Motor neuron (in vitro differentiated cells): ENCODE measurements at places on chromosomes 12 and 14.

GRCh38 chr12:49231878-49232655 is 32.8 kb upstream of the TUBA1C start:
- no peak for ATAC-seq

- ATAC-seq = no peak
Measured at GRCh38 chr12:87094356-87094755, 838.2 kb upstream of the MGAT4C start.

DNA sequence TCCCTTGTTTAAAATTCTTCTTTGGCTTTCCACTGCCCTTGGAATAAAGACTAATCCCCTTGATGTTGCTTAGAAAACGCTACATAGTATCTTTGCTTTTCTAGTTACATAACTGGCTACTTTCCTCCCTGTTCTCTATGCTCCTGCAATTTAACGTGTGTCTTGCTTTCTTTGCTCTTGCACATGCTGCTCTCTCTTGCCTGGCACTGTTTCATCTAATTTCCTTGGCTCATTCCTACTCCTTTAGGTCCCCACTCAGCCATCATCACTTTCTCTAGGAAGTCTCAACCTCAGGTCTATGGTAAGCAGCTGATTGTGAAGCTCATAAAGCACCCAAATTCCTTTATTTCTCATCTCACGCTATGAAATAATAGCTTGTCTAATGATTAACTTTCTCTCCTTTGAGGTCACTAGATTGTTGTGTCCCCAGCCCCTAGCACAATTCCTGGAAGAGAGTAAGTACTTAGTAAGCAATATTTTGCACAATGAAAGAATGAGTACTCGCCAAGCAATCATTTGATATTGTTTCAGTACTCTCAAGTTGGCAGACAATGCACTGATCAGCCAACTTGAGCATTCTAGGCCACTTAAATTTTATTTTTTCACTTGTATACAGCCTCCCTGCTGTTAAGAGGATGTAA is 3.3 kb downstream of the ALDH6A1 start:
- ATAC-seq = no peak

- no peak for ATAC-seq
Measured at GRCh38 chr12:6569312-6569711, 1.2 kb upstream of the NOP2 start.

GRCh38 chr12:6824085-6824775 is 2.6 kb downstream of the GPR162 start:
- no peak for ATAC-seq

DNA sequence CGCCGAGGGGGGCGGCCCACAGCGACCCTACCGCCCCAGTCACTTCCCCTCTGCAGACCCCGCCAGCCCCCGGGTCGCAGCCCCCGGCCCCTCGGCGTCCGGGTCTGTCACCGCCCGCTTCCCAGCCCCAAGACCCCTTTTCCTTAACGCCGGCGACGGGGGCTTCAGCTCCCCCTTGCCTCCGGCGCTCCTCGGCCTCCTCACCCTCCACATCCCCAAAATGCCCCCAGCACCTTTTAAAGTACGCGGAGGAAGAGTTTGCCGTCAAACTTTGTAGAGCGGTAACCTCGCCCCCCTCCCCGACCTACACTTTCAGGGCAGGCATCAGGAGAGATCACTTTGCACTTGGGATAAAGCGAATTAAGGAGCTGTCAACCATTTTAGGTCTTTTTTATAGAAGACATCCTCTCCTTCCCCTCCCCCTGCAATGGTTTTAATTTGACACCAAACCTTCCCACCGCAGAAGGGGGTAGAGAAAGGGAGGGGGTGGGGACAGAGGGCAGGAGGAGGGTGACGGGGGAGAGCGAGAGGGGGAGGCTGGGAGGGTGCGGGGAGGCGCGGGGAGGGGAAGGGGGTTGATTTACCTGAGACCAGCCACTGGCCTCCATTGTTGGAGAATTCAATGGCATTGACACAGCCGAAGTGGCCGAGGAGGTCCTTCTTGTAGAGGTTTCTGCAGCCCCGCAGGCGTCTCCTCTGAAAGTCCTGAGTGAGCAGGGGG is 578 bp downstream of the DCAF5 start:
- ATAC-seq = peak; percentile 3

DNA sequence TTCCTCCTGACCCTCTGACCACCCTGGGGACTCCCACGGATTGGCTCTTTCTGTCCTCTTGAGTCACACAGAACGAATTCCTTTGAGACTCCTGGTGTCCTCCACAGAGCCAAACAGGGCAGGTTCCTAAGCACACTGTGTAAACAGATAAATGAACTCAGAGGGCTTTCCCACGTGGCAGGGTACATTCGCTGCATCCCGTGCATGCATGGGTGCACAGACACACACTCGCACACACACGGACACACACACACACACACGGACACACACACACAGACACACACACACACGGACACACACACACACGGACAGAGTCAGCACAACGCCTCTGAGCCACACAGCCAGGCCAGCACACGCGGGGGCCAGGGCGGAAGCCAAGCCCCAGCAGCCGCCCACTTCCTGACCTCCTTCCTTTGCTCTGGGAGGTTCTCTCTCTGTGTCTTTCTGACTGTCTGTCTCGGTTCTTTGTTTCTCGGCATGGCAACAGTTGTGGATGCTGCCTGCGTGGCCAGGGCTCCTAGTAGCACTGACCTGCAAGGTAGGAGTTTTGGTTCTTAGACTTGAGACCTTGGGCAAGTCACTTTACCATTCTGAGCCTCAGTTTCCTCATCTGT is 706 bp downstream of the CRACR2A start:
- no peak for ATAC-seq

GRCh38 chr12:32508626-32509025 is 109.3 kb downstream of the FGD4 start:
- no peak for ATAC-seq

GRCh38 chr12:93767524-93767863 is 90.3 kb downstream of the CRADD start:
- no peak for ATAC-seq

GRCh38 chr14:92523752-92524151 is 10.2 kb downstream of the RIN3 start:
- no peak for ATAC-seq

DNA sequence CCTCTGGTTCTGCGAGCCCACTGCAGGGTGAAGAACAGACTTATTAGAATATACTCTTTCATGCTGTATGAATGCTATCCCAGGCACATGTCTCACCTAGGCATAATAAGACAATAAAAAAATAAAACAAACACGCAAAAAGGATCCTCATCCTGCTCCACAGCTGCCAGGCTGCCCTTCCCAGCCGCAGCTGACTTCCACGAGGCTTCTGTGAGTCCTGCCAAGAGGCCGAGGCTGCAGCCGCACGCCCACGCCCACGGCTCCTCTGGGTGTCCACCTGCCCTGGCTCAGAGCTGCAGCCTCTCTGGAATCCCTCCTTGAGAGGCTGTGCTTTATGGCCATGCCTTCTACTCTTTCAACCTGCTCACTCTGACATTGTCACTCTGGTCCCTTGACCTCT is 6.9 kb downstream of the SMIM41 start:
- ATAC-seq = no peak

DNA sequence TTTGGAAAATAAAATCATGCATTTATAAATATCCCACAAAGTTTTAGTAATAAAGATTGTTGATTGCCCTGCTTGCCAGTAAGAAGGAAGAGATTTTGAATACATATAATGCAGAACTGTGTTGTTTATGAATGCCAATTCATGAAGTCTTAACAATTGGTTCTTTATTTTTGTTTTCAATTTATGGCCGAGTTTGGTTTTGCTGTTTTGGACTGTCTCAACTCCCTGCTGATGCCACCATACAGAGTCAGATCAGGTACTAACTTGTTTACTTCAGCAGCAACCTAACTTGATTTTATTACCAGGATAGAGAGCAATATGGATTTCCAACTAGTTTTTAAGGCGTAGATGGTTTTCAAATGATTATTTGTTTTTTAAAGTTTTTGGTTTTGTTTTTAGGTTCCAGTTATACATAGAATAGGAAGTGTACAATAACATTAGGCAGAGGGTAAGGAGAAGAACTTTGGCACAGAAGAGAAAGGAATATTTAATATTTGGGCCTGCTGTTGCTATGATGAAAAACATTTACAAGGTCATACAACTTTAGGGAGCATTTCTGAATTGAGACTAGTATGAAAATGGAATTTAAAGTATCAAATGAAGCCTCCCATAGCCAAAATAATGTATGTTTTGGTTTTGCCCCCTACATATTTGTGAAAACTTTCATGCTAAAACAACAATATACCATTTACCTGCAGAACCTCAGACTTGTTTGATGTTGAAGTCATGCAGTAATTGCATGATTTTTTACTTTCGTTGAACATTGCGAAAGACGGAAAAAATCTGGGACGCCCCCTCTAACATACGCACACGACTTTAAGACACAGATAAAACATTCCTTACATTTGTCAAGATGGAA is 904 bp upstream of the FAM177A1 start:
- ATAC-seq = no peak

DNA sequence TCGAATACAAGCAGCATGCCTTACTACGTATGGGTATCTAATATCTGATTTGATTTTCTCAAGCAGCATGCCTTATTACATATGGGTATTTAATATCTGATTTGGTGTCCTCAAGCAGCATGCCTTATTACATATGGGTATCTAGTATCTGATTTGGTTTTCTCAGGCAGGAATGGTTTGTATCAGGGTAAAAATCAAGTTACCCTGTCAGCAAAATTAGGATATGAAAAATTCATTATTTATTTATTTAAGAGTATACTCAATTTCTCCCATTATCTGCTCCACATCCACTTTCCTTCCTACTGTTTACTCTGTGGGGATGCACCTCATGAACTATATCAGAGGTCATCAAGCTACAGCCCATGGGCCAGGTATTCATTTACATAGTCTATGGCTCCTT is 21.9 kb downstream of the ZNF891 start:
- ATAC-seq = no peak

DNA sequence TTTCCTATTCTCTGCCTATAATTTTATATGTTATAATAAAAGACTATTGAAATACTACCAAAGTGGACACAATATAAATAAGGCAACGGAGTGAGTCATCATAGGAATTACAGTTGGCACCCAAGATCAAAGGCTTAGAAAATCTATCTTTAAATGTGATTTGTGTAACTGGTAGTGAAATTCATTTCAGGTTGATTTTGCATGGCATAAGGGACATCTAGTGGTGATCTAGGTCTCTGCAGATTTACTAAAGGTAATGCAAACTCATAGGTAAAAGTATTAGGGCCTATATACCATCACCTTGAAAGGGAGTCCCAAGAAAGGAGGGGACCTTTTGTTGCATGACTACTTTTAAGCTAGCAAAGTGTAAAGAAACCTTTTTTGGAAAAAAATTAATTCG is 527.2 kb downstream of the NRXN3 start:
- peak; percentile 42 for ATAC-seq

DNA sequence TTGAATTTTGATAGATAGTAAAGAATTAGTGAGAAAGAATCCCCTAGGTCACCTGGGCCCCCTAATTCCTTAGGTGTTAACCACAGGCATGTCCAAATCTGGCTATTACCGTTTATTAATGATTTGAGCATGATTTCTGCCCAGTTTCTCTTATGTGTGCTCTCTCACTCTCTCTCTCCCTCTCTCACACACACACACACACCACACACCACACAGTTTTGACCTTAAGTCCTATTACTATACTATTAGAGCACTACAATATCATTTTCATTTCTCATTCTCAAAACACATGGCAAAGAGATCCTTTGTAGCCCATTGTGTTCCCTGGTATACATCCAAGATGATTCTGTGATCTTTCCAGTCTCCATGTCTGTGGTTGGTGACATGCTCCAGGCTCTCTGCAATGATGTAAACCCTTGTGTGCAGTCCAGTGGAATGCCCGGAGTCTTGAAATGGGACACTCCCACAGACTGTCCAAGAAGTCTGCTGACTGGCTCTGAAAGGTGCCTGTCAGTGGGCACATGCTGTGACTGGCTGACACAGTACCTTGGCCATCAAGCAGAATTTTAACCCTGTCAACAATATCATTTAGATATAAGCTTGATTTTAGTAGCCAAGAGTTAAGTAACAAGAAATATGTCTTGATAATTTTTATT is 96.2 kb downstream of the FIGNL2 start:
- ATAC-seq = peak; percentile 84

DNA sequence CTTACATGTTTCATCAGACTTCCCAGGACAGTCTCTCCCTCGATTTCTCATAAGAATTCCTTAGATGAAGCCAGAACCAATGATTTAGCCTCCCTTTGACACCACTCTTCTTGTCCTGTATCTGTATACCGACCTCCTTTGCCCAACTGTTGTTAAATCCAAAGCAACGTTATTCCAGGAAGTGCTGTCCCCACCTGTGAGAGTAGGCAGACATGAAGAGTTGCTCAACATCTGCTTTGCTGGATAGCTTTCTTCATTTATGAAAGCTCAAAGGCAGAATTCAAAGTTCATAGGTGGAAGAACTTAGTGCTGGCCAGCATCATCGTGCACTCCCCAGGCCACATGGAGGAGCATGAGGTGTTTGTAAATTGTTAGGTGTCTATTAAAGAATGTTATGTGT is 55.6 kb downstream of the GTF2A1 start:
- no peak for ATAC-seq

DNA sequence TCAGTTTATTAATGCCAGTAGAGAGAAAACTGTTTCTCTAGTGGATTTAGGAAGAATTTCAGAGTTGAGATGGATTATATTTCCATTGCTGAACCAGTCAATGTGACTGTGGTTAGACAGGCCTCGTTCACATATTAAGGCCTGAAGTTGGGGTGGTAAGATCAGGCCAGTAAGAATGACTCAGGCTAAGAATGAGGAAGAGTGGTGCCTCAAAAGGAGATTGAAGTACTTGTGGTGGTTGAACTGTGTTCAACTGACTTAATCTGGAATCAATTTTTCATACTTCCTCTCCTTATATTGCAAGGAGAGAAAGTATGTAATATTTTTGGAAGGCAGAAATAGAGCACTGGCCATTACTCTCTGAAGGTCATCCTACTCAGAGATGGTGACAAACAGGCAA is 37.8 kb upstream of the ATF7IP start:
- no peak for ATAC-seq

DNA sequence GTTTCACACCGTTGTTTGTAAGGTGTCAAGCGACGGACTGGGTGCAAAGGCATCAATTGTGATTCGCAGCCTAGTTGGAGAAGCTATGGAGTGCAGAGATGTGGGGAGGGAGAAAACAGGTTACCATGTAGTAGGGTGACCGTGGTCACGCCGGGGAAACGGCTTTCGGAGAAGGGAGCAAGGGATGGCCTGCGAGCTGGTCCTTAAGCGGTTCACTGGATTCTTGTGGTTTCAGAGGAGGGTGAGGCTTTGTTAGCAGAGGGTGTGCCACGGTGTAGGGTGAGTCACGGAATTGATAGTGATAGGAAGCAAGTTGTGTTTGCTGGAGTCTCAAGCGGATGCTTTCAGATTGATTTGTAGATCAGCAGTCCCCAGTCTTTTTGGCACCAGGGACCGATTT is 2.3 kb downstream of the PIWIL1 start:
- no peak for ATAC-seq
